ENCODE measurements at places on chromosomes 12 and 14.

DNA sequence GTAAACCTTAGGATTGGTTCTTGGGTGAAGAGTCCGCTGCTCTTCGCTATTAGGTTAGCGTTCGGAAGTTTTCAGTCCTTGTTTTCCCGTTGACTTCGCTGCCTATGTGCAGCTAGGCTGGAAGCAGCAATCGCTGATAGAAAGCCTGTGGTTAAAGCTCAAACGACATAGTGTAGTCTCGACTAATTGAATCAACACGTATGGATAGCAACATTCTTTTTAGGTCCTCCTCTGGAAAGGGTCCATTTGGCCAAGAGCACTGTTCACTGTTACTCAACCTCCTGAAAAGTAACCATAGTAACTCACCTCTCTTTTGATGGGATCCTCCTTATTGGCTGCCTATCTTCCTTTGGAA is 355.5 kb downstream of the SNAPC1 start:
- DNase-seq: no peak

- DNase-seq: no peak
Measured at GRCh38 chr12:12718381-12718759, 1.2 kb downstream of the CDKN1B start.

DNA sequence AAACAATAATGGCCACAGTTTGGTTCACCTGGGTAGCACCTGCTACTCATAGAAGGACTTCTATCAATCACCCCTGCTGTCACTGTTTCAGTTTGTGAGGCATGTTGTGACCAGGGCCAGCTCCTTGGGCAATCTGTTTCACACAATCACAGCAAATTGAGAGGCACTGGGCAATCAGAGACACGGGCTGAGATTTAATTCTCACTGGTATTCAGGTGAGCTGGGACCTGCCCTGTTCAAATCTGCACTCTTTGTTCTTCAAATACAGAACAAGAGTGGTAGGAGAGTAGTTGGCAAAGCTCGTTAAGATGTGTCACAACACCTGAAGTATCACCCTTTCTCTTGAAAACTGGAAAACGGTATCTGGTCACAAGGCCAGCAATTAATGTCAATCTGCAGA is 57.8 kb upstream of the NAP1L1 start:
- DNase-seq: no peak

- DNase-seq: no peak
Measured at GRCh38 chr12:2578211-2578610, 216.6 kb upstream of the FKBP4 start.

- DNase-seq: no peak
Measured at GRCh38 chr12:93121729-93122488, 192.8 kb upstream of the EEA1 start.

DNA sequence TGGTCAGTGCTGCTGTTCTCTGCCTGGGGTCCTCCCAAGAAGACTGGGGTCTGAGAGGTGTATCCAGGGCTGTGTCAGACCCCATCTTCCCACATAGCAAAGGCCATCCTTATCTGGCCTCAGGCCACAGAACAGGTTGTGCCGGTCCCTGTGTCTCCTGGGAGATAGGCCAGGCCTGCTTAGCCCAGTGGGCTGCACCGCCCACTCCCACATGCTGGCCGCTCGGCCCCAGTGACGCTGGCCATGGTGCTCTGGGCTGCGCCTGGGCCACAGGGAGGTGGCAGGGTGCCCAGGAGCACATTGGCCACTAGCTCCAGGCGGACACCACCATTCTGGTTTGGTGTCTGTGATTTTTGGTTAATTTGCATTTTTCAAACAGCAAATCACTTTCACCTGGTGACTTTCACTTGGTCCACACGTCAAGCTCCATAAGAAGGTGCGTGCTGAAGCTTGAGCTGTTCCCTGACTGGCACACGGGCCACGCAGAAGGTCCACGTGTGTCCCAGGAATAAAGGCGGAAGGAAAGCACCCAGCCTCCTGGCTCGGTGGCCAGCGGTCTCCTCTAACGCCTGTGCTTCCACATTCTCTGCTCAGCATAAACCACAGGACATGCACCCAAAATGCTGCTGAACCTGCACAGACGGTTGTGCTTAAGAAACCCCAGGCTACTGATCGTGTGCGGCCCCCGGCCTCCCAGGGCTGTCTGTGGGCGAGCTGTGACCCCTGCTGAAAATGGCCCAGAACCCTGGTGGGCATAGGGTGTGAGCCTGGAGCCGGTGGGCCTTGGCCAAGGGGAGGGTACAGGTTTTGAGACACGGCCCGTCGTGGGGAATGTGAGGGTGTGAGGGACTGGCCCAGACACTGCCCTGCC is 4.6 kb downstream of the FBRSL1 start:
- no peak for DNase-seq

DNA sequence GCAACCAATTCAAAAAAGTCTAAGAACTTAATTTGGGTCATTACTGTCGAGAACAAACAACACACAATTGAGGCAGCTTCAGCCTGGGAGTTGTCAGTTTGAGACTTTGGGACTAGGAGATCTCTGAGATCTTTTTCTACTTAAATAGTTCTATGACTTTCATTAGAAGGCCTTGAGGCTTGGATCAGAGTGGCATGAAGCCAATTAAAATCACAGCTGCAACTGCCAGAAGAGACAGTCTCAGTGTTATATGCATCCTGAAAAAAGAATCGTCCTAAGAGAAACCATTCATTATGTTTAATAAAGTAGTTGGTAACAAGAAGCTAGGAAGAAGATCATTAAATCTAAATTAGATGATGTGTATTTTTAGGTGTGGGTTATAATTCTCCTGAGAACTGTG is 170.8 kb upstream of the RASSF8 start:
- no peak for DNase-seq

DNA sequence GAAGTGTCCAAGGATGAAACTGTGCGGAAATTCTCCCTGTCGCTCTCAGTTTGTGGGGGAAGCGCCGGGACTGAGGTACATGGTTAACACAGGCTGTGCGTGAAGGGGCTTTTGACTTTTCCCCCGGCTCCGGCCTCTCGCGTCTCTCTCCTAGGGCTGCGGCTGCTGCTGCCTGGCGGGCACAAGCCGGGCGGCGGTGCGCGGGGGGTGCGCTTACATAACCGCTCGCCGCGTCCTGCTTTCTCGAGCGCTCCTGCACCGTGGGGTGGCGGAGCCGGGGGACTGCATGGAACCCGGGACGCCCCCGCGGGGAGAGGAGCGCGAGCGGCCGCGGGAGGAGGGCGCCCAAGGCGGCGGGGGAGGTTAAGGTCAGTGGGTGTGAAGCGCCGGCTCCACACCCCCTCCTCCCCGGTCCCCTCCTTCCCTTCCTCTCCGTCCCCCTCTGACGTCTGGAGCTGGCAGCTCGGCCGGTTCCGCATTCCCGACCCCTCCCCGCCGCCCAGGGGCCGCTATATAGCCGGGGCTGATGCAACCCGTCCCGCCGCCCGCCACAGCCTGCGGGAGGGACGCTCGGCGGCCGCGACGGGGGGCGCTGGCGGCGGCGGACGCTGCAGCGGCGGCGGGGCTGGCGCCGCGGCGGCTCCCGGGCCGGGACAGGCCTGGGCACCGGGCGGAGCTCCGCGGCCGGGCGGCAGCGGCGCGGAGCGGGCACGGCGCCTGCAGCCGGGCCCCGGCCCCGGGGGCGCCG is at the start of gene JDP2:
Gene JDP2 (plus strand): TSS at position 541 of the 748 bp plus-strand sequence. CDS start 9,899 bp downstream, outside the sequence.
- DNase-seq: peak; percentile 84

DNA sequence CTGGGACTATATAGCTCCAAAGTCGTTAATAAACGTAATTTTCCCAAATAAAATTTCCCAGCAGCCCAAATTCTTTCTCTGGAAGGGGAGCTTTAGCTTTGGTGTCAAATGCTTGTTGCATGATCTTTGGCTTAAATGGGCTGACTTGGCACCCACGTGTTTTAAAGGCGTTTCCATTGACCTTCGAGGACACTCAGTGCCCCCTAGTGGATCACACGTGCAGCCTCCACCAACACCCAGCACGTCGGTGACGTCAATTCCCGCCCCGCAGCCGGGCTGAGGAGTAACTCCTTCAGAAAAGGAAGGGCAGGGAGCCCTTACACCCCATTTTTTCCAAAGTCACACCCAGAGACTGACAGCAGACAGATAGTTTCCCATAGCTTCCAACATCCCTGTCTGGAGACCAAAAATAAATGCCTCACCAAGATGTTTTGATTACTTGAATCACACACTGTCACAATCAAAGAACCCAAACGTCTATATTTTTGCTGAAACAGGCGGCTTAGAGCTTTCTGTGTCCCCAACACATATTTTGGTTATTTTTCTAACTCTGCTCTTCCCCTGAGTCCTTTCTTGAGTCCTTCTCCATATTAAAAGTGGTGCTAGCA is 707.9 kb downstream of the AACS start:
- no peak for DNase-seq

GRCh38 chr12:116186482-116187150 is 90.9 kb downstream of the MED13L start:
- DNase-seq: no peak

GRCh38 chr12:132430838-132431774 is 58.8 kb upstream of the FBRSL1 start:
- no peak for DNase-seq

DNA sequence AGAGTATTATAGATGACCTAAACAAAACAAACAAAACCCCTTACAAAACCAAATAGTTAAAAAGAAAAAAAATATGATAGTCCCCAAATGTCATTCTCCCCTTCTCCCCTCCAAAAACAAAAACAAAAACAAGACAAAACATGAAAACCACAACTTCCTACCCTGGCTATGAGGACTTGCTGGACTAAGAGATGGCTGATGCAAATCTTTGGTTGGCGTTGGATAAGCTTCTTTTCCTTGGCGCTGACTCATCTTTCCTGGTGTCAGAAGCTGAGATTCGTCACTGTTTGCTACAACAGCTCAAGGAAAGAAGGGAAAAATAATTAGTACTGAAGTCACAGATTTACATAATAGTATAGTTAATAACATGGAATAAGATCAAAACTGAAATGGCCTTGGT is 102.5 kb upstream of the BBS10 start:
- DNase-seq: no peak

DNA sequence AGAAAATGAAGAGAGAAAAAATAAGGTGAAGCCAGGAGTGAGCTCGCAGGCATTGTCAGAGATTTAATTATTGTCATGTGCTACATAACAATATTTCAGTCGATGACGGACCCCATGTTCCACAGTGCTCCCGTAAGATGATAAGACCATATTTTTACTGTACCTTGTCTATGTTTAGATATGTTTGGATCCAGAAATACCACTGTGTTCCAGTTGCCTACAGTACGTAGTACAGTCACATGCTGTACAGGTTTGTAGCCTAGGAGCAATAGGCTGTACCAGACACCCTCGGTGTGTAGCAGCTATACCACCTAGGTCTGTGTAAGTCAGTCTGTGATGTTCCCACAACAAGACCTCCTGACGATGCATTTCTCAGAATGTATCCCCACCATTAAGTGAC is 137.5 kb downstream of the FBXL14 start:
- DNase-seq: no peak

DNA sequence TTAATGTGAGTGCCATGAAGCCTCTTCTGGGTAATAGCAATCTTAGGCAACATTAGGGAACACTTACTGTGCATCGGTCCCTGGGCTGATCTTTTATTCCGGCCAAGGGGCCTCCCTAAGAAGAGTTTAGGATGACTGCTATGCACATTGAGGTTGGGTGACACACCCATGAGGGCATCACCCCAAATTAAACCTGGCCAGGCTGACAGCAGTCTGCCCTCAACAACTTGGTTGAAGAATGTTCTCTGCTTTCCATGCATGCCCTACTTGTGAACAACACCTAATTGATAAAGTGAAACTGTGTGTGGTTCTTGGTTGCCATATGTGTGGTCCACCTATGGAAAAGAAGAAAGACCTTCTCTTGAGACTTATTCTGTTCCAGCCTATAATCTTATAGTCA is 1098.0 kb downstream of the BCL11B start:
- DNase-seq: no peak

GRCh38 chr12:40168868-40169267 is 55.9 kb upstream of the LRRK2 start:
- no peak for DNase-seq

DNA sequence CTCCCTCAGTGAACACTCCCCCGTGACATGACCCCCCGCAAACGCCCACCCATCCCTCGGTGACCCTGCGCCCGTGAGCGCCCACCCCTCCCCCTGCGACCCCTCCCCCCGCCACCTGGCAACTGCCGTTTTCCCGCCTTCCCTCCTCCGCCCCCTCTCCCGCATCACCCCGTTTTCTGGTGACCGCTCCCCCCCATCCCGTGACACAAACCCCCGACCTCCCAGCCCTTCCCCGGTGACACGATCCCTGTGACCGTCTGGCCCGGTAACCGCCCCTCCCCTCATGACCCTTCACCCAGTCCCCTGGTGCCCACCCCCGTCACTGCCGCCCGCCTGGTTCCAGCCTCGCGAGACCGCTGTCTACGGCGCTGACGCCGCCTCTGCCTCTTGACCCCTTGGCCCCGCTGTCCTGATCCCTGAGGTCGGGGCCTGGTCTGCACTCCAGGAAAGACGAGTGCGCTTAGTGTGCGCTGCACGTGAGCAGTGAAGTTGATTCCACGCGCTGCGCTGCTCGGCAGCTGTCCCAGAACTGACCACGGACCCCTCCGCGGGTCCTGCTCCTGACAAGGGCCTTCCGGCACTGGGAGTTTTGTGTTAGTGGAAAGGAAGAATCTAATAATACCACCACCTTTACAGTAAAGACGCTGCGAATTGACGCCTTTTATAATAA is 59.4 kb downstream of the DDX51 start:
- DNase-seq: no peak

GRCh38 chr12:93892423-93893268 is 215.5 kb downstream of the CRADD start:
- DNase-seq: no peak

DNA sequence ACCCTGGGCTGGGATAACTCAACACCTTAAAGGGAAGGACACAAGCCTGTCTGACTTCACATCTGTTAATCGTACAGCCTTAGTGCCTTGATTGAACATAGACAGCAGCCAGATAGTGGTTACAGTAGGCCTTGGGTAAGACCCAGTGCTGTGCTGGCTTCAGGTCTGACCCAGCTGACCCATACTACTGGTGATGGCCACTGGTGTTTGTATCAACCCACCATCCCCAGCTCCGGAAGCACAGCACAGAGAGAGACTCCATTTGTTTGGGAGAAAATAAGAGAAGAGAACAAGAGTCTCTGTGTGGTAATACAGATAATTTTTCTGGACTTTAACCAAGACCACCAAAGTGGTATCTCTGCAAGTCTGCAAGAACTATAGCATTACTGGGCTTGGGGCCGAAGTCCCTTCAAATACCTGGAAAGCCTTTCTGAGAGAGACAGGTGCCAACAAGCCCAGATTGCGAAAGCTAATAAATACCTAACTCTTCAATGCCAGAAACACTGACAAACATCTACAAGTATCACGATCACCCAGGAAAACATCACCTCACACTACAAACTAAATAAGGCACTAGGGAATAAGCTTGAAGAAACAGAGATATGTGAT is 330.1 kb upstream of the GARIN2 start:
- no peak for DNase-seq

GRCh38 chr14:102180248-102180998 is 40.7 kb downstream of the WDR20 start:
- no peak for DNase-seq

Measured in hypothalamus (tissue), 51 donors.